Activated gamma-delta T cell treated with anti-CD3 and anti-CD28 coated beads, Interleukin-2, amount 50 U/mL, for 16 hours (primary cell): ENCODE measurements at places on chromosomes 16 and 17.

GRCh38 chr17:27245230-27245696 is 48.7 kb upstream of the WSB1 start:
- no peak for DNase-seq

DNA sequence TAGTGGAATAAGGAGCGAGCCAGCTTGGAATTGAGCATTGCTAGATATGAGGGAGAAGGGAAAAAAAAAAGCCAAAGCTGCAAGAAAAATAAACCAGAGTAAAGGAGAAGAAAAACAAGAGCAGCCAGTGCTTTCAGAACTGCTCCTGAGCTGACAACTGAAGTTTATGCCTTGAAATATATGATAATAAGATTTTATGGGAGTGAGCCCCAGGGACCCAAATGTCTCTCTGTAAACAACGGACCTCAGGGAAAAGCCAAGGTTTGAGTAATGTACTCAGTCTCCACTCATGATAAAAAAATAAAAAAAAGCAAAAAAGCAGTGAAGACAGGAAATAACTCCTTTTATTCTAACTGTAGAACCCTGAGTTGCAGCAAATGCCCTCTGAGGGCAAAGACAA is 132.6 kb downstream of the SNX11 start:
- no peak for DNase-seq

GRCh38 chr16:79049040-79049439 is 551.5 kb downstream of the MAF start:
- no peak for DNase-seq

GRCh38 chr16:89334050-89334449 is 116.5 kb downstream of the ZNF778 start:
- no peak for DNase-seq

- DNase-seq: no peak
These were observed 34.3 kb downstream of the ABR start for GRCh38 chr17:1145311-1145986.

- no peak for DNase-seq
These were observed 73.3 kb downstream of the TANC2 start for GRCh38 chr17:63039342-63039741.

DNA sequence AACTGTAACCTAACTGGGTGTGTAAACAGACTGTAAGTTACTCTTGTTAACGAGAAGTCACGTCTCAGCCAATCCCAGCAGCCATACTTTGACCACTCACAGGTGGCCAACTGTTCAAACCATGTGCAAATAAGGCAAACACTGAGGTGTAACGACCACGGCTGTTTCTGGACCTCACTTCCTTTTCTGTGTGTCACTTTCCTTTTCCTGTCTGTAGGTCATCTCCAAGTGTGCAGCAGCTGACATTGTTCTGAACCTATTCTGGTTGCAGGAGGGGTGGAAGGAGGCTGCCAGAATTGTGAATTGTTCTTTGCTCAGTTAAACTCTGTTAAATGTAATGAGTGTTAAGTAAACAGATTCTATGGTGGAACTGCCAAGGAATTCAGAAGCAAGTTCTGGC is 627.4 kb downstream of the KCNJ2 start:
- no peak for DNase-seq
